Activated CD4-positive, alpha-beta T cell treated with anti-CD3 and anti-CD28 coated beads for 36 hours (primary cell): ENCODE measurements at places on chromosomes 13 and 19. TPM values are rescaled to one million over a fixed set of nuclear protein-coding genes. Genes with fewer than 3 reads are reported as not detected.
A peak's percentile ranks its signal among the peaks of the same experiment; 100 is the strongest.

DNA sequence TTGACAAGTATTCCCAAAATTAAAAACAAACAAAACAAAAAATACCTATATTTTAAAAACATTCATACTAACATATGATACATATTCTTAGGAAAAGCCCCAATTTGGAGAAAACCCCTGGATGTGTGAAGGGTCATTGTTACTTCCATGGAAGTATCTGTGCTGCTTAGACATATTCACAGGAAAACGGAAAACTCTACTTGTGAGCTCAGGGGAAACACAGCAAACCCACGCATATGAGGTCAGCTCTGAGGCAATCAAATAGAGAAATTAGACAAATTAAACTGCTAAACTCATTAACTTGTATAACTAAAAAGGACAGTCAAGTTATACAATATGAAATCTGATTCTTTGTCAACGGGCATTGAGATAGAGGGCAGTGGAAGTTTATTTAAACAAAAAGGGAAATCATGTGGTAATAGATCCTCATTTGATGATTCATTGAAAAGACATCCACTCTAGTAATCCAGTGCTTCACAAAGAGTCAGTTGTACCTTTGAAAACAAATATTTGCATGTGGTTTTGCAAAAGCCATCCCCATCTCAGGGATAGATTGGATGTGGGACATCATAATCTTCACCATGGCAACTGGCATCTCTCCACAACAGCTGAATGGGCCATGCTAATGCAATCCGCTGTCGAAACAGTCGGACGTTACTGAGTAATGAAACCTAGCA lies 423.4 kb downstream of the ITGBL1 start:
- H3K36me3 ChIP-seq, result no peaks in the 10 kb centered on the region
- no peak for DNase-seq
- H3K27me3 ChIP-seq, result peaks cover 3% of the 10 kb centered on the region
- H3K4me3 ChIP-seq, result no peak overlapping the region
- H3K4me1 ChIP-seq, result no peaks in the 10 kb centered on the region
- no peak overlapping the region for H3K27ac ChIP-seq

DNA sequence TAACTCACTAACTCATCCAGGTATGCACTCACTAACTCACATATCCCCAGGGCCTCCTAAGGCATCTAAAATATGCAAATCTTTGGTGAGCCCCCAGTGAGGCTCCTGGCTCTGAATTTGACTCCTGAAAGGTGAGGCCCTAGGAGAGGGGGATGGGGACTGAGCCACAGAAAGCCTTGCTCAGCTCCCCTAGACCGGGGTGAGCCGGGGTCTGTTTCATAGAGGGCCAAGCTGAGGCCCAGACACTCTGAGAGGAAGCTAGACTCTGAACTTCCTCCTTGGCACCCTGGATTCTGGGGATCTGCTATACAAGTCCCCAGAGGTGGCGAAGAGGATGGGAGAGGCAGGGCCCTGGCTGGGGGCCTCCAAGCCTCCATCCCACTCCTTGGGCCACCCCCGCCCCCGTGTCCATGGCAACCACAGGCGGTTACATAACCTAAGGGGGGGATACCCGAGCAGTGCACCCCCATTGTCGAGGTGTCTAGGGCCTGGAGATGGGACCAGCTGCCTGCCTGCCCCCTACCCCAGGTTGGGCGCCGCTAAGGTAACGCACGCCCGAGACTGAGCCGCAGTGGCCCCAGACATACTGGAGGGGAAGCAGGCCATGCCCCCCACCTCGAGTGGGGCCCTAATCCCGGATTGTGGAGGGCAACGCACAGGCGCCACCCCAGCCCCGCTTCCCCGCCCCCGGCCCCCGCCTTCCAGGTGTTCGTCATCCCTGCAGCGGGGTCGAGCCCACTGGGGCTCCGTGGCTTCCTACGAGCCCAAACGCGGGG lies 646 bp downstream of the ABHD8 start:
- DNase-seq, result no peak
- H3K36me3 ChIP-seq, result peaks cover 6% of the 10 kb centered on the region
- H3K27ac ChIP-seq, result peak overlapping the region; percentile 31
- no peaks in the 10 kb centered on the region for H3K27me3 ChIP-seq
- H3K4me1 ChIP-seq, result peaks cover 30% of the 10 kb centered on the region
- H3K4me3 ChIP-seq, result peak overlapping the region; percentile 63

GRCh38 chr19:3057275-3057714 lies 5.0 kb downstream of the TLE5 start:
- peaks cover 45% of the 10 kb centered on the region for H3K4me1 ChIP-seq
- H3K27me3 ChIP-seq, result no peaks in the 10 kb centered on the region
- no peak for DNase-seq
- no peak overlapping the region for H3K4me3 ChIP-seq
- H3K36me3 ChIP-seq, result peaks cover 50% of the 10 kb centered on the region
- H3K27ac ChIP-seq, result no peak overlapping the region

GRCh38 chr19:47471733-47472457 lies at the start of gene SLC8A2:
Gene SLC8A2 (minus strand): TSS chr19:47471893. CDS start chr19:47466403, 5,490 bp downstream.
- H3K36me3 ChIP-seq, result no peaks in the 10 kb centered on the region
- DNase-seq, result peak; percentile 82
- peaks cover 46% of the 10 kb centered on the region for H3K27me3 ChIP-seq
- H3K27ac ChIP-seq, result no peak within 1 kb of the TSS

GRCh38 chr19:16272945-16273344 lies 51.7 kb upstream of the KLF2 start:
- no peak overlapping the region for H3K4me3 ChIP-seq
- H3K27me3 ChIP-seq, result peaks cover 5% of the 10 kb centered on the region
- H3K27ac ChIP-seq, result no peak overlapping the region
- peaks cover 9% of the 10 kb centered on the region for H3K4me1 ChIP-seq
- DNase-seq, result no peak
- no peaks in the 10 kb centered on the region for H3K36me3 ChIP-seq

KLK3 gene
- total RNA-seq, result not detected
